ENCODE measurements at places on chromosomes 7 and 10. TPM values are rescaled to one million over a fixed set of nuclear protein-coding genes. Genes with fewer than 3 reads are reported as not detected.

- no peak for DNase-seq
Measured at GRCh38 chr10:13924040-13924725, 337.4 kb downstream of the PRPF18 start.

Gene ANKRD1
- not detected for total RNA-seq

DNA sequence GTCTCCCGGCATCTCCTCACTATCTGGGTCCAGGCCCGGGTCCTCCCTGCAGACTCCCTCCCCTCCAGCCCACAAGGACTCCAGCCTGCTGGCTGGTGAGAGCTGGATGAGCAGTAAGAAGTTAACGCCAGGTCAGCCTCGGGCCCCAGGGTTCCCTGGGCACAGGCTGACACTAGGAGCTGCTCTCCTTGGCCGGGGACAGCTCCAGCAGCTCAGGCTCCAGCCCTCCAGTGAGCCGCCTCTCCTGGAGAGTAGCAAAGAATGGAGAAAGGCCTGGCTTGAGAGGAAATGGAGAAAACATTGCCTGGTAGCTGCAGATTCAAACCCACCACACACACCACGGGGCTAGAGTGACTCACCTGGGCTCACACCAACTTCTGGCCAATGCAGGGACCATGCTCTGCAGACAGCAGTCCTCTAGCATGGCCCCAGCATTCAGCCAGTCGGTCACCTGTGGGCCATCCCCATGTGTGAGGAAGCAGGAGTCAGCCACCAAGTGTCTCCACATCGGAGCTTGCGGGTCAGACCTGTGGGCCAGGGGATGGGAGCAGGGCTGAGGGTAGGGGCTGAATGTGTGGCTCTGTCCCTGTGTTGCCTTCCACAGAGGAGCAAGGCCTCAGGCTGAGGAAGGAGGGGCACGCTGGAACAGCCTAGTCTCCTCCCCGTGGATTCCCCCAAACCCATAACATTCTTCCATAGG is 6.5 kb downstream of the SAP25 start:
- DNase-seq, result no peak

DNA sequence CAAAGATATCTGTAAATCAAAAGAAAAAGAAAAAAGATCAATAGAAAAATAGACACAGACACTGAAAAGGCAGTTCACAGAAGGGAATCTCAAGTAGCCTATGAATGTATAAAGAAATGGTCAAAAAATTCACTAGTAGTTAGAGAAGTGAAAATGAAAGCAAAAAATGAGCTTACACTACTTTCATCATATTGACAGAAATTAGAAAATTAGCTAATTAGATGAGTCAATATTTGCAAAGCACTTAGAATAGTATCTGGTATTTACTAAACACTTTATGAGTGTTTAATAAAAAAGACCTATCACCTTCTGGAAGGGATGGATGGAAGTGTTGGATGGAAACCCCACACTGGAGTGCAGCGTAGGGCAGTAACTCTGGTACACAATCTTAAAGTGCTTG is 1.7 kb upstream of the CFAP58 start:
- no peak for DNase-seq

DNA sequence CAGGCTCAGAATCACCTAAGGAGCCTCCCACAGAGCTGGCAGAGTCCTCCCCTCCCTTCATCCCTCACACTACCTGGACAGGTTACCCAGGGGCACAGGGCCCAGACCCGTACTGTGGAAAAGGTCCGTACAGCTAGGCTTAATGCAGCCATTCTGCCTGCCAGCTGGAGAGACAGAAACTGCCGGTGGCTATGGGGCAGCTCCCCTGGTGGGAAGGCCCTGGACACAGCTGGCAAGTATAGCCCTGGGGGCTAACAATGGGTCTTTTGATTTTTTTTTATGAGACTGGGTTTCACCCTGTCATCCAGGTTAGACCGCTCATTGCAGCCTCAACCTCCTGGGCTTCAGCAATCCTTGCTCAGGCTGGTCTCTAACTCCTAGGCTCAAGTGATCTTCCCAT is 68.3 kb downstream of the GNA12 start:
- no peak for DNase-seq

DNA sequence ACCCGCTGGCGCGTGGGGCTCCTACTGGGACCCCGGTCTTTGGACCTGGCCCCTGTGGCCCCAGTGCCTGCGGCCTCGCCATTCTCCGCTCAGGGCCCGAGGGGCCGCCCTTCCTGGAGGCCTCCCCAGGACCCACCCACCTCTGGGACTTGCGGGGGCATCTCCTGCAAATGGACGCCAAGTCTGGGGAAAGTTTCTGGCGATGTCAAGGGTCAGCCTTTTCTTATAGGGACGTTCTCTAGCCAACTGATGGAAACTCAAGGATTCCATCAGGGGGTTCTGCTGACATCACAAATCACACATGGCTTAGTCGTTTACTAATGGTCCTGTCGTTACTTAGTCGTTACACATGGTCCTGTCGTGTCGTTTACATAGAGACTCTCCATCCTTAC is 57.7 kb upstream of the RHOBTB1 start:
- DNase-seq, result no peak

DNA sequence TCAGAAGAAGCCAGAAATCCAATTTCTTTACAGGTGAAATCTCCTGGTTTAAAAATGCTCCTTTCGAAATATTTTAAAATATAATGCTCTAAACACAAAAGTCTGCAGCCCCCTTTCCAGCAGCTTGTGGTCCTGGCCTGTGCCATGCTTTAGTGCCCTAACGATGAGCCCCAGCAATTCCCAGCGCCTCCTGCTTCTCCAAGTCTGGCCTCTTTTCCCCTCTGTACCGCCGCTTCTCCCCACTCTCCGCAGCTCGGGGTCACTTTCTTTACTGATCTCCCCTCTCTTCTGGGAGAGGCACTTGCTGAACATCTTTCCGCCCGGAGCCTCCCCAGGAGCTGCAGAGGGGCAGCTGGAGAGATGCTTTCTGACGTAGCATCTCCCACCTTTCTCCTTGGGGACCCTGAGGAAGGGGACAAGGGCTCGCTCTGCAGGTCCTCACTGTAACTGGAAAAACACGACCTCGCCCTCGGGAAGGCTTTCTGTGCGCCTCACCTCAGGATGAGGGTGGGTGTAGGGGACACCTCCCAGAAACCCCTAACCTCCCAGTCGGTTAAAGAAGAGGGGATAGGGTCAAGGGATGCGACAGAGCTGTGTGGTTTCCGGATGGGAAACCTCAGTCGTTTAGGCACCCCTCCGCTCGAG is 565 bp upstream of the INA start:
- DNase-seq, result no peak

DNA sequence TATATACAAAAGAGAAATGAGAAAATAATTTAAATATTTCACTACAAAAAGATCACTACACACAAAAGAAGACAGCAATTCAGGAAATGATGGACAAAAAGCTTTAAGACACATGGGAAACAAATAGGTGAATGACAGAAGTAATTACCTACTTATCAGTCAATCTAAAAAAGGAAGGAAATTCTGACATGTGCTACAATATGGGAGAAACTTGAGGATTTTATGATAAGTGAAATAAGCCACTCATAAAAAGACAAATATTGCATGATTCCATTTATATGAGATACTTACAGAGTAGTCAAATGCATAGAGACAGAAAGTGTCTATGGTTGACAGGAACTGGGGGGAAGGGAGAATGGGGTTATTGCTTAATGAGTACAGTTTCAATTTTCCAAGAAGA is 339.2 kb downstream of the CALN1 start:
- no peak for DNase-seq

- DNase-seq, result no peak
Measured at GRCh38 chr10:125063256-125063925, 97.0 kb downstream of the CTBP2 start.

- DNase-seq, result no peak
Measured at GRCh38 chr7:143120691-143121405, 11.0 kb upstream of the PIP start.

Gene STYXL1
- 37.3 TPM for total RNA-seq

- no peak for DNase-seq
Measured at GRCh38 chr7:82840061-82840460, 322.6 kb downstream of the PCLO start.

- no peak for DNase-seq
Measured at GRCh38 chr7:128266529-128266882, 25.4 kb downstream of the LEP start.

DNA sequence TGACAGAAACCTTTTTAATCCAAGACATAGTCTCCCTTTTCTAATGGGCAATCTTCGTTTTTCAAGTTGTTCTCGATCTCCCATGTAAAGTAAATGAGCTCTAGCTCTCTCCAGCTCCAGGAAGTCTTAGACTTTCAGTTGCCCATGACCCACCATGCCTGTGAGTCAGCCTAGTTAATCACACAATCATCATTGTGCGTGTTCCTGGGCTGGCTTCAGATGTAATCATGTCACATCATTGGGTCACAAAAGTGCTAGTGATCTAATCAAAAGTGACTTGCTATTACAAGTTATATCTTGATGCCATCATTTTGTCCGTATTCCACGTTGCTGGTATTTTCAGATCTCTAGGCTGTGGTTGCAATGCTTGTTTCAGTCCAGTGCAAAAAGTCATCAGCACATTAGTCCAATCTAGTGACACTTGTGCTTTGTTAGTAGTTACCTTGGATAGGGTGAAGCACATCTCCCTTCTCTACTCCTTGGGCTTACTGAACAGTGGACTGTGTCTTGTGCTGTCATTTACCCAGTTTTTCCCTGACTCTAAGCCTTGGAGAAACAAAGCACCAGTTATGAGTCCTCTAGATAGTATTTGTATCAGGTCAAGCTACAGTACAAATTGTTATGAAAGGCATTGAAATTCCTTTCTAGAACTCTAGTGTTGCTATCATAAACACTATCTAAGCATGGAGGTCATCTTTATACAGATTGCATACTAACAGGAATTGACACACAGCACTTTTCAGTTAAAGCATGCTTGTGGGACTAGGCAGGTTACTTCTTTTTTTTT is 316.6 kb downstream of the GFRA1 start:
- no peak for DNase-seq

Gene RNF32
- 3.4 TPM for total RNA-seq

GRCh38 chr7:154871507-154871906 is 131.4 kb downstream of the PAXIP1 start:
- no peak for DNase-seq

DNA sequence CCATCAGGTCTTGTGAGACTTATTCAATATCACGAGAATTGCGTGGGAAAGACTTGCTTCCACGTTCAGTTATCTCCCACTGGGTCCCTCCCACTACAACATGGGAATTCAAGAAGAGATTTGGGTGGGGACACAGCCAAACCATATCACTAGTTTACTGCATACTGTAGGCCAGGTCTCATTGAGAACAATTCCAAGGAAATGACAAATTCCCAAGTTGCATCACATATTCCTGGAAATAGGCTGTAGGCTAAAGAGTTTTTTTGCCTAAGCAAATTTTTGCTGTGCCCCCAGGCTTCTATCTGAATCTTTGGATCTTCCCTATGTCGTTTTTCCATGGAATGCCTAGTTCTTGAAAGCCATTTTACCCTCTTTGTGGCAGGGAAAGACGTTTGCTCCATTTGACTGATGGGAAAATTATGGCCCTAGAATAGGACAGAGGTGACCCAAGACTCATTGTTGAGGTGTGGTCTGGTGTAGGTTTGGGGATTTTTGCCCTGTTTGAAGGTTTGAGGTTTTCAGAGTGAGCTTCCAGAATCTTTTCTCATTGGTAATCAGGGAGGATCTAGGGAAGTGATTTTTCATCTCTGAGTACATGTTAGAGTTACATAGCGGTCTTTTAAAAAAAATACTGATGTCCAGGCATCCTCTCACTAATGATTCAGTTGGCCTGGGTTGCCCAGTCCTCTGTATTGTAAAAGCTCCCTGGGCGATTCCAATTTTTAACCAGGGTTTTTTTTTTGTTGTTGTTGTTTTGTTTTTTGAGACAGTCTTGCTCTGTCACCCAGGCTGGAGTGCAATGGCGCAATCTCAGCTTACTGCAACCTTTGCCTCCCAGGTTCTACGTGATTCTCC is 44.4 kb downstream of the TACR2 start:
- DNase-seq, result no peak

- peak; percentile 40 for DNase-seq
Measured at GRCh38 chr10:131928248-131929095, 27.7 kb downstream of the PPP2R2D start.

GRCh38 chr7:50687575-50688225 is 95.0 kb downstream of the GRB10 start:
- DNase-seq, result no peak

- DNase-seq, result no peak
Measured at GRCh38 chr10:124217906-124218804, 124.8 kb upstream of the CHST15 start.

DNA sequence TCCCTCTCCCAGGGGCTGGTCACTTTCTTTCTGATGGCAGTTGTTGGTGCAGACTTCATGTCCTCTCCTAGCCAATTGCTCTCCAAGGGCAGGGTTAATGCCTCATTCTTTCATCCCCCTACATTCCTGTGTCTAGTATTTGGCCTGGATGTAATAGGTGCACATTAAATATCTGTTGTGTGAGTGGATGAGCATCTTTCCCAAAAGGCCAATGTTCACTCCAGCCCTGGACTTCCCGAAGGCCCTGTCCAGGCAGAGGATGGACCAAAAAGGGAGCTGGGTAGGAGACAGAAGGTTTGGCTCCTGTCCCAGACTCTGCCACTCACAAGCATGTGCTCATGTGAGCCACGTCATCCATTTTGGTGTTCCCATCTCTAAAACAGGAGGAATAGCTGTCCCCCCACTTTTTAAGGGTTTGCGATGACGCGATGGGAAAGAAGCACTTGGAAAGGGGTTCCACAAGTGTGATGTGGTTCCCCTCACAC is 47.5 kb downstream of the RGS10 start:
- DNase-seq, result no peak

- DNase-seq, result no peak
Measured at GRCh38 chr10:87706731-87707130, 47.1 kb downstream of the PAPSS2 start.

Gene UCN3
- not detected for total RNA-seq
